ENCODE measurements at places on chromosomes 11 and 22.

- DNase-seq, result no peak
Measured at GRCh38 chr11:68609761-68610160, 74.6 kb upstream of the GAL start.

DNA sequence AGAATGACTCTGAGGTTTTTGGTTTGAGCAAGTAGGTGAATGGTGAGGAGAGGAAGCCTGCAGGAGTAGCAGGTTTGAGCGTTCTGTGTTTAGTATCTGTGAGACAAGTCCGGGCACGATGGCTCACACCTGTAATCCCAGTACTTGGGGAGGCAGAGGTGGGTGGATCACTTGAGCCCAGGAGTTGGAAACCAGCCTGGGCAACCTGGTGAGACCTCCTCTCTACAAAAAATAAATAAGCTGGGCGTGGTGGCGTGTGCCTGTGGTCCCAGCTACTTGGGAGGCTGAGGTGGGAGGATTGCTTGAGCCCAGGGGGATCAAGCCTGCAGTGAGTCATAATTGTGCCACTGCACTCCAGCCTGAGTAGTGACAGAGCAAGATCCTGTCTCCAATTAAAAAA, 9.7 kb upstream of the CENATAC start:
- no peak for DNase-seq

DNA sequence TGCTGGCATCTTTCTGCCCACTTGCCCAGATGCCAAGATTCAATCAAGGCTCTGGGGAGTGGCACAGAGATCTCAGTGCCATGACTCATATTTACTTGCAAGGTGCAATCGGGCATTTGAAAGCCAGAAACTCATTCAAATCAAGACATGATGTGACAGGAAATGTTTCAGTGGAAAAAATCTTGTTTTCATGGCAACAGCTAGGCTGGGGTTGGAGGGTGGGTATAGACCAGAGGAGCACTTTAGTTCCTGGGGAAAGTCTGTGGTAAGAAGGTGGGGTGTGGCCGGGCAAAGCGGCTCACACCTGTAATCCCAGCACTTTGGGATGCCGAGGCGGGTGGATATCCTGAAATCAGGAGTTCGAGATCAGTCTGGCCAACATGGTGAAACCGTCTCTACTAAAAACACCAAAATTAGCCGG, 1.2 kb downstream of the MAJIN start:
- no peak for DNase-seq

GRCh38 chr11:95968585-95968984, 44.7 kb upstream of the MTMR2 start:
- DNase-seq, result no peak

DNA sequence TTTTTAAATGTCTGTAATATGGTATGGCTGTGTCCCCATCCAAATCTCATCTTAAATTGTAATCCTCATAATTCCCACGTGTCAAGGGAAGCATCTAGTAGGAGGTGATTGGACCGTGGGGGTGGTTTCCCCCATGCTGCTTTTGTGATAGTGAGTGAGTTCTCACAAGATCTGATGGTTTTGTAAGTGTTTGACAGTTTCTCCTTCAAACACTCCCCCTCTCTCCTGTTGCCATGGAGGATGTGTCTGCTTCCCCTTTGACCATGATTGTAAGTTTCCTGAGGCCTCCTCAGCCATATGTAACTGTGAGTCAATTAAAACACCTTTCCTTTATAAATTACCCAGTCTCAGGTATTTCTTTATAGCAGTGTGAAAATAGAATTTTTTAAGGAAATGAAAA, 31.1 kb upstream of the CD44 start:
- no peak for DNase-seq

GRCh38 chr11:132024587-132025295, 654.3 kb downstream of the NTM start:
- DNase-seq, result peak; percentile 30

DNA sequence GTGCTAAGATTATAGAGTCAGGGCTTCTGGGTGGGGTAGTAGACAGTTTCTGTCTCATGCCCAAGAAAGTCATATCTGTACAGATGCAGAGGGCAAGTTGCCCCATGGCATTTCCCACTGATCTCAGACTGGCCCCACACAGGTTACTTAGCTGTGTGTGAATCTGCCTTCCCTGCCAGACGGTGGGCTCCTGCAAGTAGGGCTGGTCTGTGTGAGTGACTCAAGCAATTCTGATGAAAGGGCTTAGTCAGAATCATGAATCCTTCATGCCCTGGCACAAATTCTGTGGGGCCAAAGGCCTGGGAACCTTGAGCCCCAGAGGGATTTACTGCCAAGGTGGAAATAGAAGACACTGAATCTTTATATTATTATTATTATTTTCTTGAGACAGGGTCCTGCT, 30.4 kb downstream of the USH1C start:
- no peak for DNase-seq

DNA sequence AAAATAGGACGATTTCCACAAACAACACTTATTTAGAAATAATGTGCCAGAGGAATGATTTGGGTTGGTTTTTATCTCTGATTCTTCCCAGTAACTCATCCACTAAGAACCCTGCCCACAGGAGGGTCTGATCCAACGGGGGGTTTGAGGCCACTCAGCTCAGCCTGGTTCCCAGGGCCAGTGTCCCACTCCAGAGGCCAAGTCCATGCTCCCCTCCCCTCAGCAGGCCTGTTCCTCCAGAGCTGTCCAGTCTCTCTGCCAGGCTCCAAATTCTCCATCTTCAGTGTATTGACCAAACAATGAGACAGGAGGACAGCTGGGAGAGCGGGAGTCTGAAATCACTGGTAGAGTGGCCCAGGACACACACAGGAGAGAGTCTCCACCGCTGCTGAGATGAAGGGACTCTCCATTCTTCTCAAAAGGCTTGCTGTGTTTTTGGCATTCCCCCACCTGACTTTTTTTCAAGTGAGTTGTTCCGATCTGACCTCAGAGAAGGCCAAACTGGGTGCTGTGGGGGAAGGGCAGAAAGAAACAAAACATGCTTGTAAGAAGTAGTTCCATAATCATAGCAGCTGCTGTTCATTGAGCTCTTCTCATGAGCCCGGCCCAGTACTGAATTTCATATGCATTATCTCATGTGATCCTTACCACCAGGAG, 17.6 kb upstream of the SCN2B start:
- no peak for DNase-seq

- no peak for DNase-seq
Measured at GRCh38 chr22:45562102-45562501, 59.4 kb downstream of the FBLN1 start.

DNA sequence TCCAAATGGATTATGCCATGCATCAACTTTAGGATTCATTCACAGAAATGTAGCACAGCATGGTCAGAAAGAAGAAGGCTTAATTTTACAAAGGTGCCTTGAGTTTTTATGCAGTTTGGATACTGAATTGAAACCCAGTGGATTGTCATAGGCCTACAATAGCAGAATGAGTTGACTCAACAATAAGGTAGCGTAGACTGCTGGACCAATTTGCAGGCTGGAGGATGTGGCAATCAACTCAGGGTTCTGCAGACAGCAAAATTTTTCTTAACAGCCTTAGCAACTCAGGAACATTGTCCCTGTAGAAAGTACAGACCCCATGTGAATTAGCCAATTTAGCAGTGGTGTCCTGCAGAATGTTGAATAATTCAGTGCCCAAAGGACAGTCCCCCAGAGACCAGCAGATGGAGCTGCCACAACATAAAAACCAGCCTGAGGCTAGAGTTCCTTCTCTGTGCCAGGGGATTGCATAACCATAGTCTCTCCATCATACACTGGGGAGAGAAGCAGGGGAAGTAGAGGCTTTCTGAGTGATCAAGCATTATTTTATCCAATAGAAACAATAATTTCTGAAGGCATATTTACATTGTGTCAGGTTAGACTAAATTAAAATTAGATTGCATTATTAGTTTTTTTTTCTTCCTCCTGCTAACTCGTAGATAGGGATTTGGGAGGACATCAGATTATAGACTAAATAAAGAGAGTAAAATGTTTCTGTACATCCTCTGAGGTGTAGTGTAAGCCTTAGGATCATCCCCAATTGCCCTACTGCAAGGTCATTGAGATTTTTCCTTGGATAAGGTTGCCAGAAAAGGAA, 20.3 kb upstream of the MRPL17 start:
- peak; percentile 74 for DNase-seq

- no peak for DNase-seq
Measured at GRCh38 chr22:23037429-23038333, 32.6 kb upstream of the GNAZ start.

GRCh38 chr11:84890676-84891075, 736.5 kb downstream of the DLG2 start:
- no peak for DNase-seq

- peak; percentile 75 for DNase-seq
Measured at GRCh38 chr11:46050003-46050461, 71.2 kb downstream of the PHF21A start.

DNA sequence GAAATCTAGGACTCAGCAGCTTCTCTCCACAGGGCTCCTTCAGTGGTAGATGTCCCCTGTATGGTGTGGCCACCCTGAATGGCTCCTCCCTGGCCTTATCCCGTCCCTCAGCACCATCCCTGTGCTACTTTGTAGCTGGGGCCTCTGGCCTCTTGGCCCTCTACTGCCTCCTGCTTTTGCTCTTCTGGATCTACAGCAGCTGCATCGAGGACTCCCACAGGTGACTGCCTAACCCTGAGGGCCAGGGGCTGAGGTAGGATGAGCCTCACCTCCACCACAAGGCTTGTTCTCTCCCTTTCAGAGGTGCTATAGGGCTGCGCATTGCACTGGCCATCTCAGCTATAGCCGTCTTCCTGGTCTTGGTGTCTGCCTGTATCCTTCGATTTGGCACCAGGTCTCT, 1.8 kb downstream of the TMEM179B start:
- no peak for DNase-seq

DNA sequence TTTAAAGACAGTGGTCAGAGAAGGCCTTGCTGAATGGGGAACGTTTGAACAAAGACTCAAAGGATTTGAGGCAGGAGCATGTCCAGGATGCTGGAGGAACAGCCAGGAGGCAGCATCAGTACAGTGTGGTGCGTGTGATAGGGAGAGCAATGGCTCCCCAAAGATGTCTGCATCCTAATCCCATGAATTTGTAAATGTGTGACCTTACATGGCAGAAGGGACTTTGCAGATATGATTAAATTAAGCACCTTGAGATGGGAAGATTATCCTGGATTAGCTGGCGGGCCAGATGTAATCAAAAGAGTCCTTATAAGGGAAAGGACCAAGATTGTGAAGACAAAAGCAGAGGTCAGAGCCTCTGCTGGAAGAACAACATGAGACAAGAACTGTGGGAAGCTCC, 24.6 kb upstream of the FAT3 start:
- DNase-seq, result no peak

DNA sequence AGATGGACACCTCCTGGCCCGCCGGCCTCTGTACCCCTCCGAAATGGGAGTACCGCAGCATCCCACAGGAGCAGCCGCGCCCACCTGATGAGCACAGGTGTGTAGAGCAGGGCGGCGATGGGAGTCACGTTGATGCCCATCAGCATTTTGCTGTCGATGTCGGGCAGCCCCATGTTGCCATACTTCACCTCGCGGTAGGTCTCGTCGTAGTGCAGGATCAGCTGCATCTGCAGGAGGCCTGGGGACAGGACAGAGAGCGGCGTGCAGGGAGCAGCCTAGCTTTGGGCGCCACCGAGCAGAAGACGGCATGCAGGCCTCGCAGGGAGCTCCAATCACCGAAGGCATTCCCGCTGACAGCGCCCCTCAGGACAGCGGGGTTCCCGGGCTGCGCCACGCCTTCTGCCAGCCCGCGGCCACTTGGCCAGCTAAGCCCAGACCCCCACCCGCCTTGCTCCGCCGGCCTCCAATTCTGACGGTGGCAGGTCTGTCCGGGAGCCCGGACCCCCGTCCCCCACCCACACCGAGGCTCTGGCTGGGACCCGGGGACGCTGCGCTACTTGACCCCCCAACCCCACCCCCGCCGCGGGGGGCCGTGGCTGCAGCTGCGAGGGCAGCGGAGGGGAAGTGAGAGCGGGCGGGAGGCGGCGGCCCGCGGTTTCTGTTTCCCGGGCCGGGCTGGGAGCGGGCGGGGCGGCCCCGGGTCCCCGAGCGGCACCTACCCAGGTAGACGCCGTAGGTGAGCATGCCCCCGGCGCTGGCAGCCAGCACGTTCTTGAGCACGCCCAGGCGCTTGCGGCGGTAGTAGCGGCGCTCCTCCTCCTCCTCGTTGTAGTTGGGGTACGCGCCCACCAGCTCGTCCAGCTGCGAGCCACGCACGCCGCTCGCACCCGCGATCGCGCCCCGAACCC, 705 bp downstream of the UNC93B1 start:
- no peak for DNase-seq

DNA sequence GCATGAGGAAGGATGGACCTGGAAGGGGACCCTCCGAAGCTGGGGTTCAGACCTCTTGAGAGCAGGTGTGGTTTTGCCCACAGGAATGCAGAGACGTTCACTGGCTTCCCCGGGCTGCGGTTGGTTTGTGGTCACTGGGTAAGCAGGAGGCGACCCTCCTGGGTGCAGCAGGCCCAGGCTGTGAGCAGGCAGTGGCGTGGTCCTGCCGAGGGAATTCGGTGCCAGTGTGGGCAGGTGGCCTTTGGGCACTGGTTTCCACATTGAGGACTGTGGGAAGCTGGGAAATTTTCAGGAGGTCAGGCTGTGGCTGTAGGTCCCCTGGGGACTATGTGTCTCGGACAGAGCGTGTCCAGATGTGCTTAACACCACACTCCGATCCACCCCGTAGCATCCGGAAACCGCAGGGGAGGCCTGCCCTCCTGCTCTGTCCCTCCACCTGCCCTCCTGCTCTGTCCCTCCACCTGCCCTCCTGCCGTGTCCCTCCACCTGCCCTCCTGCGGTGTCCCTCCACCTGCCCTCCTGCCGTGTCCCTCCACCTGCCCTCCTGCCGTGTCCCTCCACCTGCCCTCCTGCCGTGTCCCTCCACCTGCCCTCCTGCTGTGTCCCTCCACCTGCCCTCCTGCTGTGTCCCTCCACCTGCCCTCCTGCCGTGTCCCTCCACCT, 27.5 kb downstream of the TPCN2 start:
- DNase-seq, result peak; percentile 34

DNA sequence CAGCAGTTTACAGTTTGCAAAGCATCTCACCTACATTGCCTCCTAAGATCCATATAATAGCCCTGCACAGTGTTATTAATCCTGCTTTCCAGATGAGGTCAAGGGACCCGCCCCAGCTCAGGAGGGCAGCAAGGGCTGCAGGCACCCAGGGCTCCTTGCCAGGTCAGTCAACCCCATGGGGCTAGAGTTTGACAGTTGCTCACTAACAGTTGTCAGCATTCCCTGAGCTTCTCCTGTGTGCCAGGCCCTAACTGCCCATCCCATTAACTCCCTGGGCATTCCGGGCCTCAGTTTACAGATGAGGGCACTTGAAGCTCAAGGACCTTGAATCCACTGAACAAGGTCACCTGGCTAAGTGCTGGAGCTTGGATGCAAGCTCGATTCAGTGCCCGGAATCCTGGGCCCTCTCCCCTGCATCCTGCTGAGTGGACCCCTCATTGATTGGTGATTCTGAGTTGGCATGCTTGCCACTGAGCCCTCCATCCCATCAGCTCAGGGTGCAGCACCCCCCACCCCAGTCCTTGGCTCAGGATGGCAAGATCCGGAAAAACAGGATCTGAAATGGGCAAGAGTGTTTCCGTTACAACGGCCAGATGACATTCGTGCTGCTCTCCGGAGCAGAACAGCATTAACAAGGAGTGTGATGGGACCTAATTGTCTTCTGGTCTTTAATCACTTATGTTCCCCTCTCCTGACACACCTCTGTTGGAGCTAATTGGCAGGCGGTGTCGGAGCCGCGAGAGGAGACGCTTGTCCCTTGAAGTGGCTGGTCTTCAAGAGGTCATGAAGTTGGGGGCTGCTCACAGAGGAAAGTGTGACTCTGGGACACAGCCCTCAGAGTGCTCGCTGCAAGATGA, 87.4 kb upstream of the SHISAL1 start:
- no peak for DNase-seq
